ENCODE measurements at places on chromosomes 4 and X.

- DNase-seq: no peak
Observed at GRCh38 chr4:94491322-94491721, 39.6 kb downstream of the PDLIM5 start.

DNA sequence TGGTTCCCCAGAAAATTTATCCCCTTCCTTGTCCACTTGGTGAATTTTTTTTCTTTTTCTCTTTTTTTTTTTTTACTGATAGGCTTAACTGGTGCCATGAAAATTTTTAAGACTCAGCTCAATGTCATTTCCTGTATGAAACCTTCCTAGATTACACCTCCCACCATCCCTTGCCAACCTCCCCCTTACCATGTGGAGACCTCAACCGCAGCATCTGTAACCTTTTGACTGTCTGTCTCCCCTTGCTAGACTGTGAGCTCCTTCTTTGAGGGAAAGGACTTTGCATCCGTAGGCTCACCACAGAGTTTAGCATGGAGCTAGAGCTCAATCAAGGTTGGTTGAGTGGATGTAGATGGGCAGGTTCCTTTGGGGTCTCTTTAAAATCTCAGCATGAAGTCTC is 5.2 kb upstream of the PGRMC1 start:
- no peak for DNase-seq

GRCh38 chr4:100981447-100982204 is 365.7 kb downstream of the PPP3CA start:
- no peak for DNase-seq

- no peak for DNase-seq
Observed at GRCh38 chrX:111168314-111168713, 72.3 kb downstream of the PAK3 start.

DNA sequence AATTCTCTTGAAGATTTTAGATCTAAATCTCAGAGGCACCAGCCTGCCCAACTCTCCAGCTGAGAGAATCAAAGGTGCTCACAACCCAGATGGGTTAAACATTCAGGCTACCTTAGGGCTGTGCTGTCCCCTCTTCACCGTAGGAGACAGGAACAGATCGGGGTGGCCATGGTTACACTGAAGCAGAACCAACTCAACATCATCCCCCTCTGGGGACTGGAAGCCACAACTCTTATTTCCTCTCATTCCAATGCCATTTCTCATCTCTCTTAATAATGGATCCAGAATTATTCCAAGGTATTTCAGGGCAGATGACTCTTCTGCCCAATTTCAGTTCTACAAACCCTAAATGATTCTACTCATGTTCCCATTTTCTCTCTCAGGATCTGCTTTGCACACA is 109.7 kb downstream of the NKX6-1 start:
- DNase-seq: no peak

- no peak for DNase-seq
Observed at GRCh38 chr4:155428128-155428527, 51.4 kb upstream of the MAP9 start.

DNA sequence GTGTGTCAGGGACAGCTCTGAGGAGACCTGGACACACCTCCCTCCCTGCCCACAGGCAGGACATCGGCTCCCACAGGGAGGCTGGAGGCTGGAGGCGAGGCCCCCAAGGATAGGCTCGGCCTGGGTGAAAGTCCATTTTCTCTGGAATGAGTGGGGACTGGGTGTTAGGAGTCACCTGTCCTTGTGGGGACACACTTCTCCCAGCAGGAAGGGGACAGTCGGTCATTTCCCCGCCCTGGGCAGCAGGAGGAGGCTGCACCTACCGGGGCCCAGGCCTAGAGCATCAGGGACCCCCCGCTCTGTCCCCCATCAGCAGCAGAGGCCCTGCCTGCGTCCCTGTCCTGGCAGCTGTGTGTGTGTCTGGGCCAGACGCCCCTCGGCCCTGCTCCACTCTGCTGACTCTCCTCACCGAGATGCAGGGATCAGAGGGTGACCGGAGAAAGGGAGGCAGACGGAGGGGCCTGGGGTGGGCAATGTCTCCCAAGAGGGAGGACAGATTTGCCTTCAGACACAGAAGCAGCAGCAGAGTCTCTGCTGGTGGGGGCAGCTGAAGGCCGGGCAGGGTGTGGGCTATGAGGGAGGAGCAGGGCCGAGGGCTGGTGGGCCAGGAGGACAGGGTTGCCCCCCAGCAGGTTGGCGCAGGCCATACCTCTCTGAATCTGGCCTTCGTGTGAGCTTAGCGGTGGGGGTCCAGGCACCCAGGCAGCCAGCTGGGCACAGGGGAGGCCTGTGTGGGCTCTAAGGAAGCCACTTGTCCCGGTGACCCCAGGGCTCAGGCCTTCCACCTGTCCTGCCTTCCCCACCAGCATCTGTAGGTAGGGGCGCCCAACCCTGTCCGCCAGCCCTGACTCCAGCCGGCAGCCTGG is 125.7 kb upstream of the NKX1-1 start:
- no peak for DNase-seq

DNA sequence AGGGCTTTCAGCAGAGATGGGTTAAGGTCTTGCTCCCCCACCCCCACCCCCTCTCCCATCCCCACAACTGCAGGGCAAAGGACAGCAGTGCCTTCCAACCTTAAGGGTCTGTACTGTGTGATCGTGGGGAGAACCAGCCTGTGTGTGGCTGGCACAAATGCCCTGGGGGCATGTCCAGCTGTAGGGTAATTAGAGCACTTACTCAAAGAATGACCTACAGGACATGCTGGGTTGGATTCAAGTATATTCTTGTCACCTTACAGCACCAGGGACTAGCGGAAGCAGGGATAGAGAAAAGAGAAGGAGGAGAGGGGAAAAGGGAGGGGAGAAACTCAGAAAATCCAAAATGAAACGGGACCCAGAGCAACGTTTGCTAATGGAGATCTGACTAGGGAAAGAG is 191.3 kb upstream of the GATB start:
- DNase-seq: no peak

All from stimulated activated CD4-positive, alpha-beta T cell treated with anti-CD3 and anti-CD28 coated beads, Interleukin-15, amount 100 ng/mL, for 48 hours (primary cell).